Uterine smooth muscle cell (primary cell): ENCODE measurements at places on chromosomes 6 and 20. TPM values are rescaled to one million over a fixed set of nuclear protein-coding genes. Genes with fewer than 3 reads are reported as not detected.

Gene DEFB121
- not detected in 2 replicates for total RNA-seq

Gene FBXO9
- 24.7 and 32.2 TPM in 2 replicates for total RNA-seq

Gene DEFB112
- total RNA-seq = not detected in 2 replicates

Gene PHACTR1
- total RNA-seq = 0.37 and 1.4 TPM in 2 replicates

Gene FKBP1C
- total RNA-seq = 0.12 and 0.22 TPM in 2 replicates

Gene FRMD1
- total RNA-seq = under 0.01 TPM in 1 of 2 replicates, not detected in the other

Gene CBLN4
- not detected in 2 replicates for total RNA-seq

Gene LY86
- not detected in 2 replicates for total RNA-seq
